ENCODE measurements at places on chromosomes 5 and 9.

- no peak for DNase-seq
Measured at GRCh38 chr5:69206528-69207190, 17.3 kb downstream of the CENPH start.

GRCh38 chr9:138053996-138054752, 176.6 kb downstream of the CACNA1B start:
- no peak for DNase-seq

DNA sequence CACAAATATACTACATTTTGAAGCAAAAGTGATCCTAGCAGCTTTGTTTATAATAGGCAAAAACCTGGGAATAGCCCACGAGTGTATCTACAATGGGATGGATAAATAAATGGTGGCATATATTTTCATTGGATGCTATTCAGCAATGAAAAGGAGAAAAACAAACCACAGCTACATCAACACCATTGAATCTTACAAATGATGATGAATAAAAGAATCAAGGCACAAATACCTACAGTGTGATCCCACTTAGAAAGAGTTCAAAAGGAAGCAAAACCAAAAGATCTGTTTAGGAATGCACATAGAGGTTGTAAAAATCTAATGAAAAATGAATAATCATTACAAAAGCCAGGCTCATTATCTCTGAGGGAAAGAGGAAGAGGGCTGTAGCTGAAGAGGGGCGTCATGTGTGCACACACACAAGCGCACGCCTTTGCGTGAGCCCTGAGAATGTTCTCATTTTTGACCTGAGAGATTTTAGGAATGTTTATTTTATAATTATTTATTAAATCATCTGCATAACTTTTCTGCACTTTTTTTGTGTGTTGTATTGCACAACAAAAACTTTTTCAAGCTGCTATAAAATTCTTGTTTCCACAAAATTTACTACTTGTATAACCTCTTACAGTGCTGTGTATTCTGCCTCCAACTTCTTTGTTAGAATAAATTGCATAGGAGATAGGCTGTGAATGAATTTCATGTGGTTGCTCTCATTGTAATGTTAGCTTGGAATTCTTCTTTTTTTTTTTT, 5.9 kb upstream of the RHOBTB3 start:
- DNase-seq: no peak

GRCh38 chr5:34691326-34691725, 35.2 kb downstream of the RAI14 start:
- DNase-seq: no peak

DNA sequence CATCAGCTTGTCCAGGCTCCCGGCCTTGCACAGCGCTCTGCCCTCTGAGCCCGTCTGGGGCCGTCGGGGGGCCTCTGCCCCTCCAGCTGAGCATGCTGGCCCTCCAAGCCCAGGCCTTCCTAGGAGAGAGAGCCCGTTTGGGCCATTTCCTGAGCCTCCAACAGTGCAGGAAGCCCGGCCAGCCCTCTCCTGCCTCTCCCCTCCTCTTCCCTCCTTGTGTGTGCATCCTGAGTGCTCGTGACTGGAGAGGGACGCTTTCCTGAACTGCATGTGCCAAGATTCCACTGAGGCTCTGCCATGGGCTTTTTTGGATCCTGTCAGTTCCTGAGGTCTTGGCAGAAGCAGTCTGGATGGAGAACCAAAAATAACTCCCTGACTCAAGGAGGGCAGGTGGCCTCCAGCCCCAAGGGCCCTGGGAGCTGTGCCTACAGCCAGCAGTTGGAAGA, 15.6 kb downstream of the OLFM1 start:
- DNase-seq: no peak

DNA sequence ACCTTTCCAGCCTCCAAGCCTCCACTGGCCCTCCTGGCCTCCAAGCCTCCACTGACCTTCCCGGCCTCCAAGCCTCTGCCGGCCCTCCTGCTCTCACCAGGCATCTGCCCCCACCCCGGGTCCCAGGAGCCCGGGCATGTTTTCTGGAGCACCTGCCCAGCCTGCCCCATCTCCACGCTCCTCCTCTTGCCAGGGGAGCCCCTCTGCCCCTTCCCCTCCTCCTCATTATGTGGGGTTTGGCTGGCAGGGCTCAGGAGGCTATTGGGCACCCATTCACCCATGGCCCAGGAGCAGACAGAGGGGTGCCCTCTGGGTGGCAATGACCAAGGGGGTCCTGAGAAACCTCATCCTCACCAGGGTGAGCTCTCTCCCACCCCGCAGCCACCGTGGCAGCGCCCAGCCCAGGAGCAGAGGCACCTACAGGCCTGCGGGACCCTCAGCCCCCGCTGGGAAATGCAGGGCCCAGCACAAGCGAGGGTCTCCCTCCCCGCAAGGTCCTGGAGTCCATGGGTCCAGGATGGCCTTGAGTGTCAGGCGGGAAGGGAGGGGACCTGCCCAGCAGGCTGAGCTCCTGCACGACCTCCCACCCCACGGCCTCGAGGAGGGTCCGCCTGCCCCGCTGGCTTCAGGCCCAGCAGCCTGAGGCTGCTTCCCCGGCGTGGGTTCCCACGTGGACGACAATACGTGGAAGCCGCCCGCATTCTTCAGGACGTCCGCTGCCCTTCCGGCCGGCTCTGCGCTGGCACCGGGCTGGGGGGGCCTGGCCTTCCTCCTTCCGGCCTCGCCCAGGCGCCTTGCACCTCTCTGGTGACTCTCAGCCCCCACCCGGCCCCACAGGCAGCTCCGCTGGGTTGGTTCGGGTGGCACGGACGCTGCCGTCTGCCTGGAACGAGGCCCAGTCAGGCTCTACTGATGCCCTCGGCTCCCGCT, 51.4 kb upstream of the NRARP start:
- no peak for DNase-seq

DNA sequence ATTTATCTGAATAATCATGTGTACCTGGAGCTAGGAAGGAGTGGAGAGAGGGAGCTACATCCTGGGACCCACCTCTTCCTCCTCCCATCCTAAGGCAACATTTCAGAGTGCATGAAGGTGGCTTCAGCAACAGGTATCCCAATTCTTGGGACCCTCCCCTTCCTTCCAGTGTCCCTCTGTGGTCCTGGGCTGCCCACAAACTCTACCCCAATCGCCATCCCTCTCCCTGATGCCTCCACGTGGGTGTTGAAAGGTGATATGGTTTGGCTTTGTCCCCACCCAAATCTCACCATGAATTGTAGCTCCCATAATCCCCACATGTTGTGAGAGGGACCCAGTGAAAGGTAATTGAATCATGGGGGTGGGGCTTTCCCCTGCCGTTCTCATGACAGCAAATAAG, 121.4 kb downstream of the MED10 start:
- DNase-seq: no peak

Data from activated CD4-positive, alpha-beta T cell treated with anti-CD3 and anti-CD28 coated beads, Interleukin-2, Interleukin-4, amounts not matched to agents 100 ng/mL and 50 ng/mL, durations not matched to agents 16 hours and 8 hours (primary cell).